ENCODE measurements at places on chromosomes 11 and 22.

DNA sequence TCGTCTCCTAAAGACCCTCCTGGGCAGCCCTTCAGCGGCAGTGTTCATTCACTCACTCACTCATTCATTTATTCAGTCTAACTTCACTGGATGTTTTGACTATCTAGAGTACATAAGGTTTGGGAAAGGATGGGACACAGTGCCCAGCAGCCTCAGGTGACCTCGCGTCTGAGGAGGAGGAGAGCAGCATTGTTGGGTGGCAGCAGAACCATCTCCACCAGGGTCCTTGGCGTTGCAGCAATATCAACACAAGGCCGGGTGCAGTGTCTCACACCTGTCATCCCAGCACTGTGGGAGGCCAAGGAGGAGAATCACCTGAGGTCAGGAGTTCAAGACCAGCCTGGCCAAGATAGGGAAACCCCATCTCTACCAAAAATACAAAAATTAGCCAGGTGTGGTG, 408.0 kb downstream of the BRD1 start:
- DNase-seq, result no peak

DNA sequence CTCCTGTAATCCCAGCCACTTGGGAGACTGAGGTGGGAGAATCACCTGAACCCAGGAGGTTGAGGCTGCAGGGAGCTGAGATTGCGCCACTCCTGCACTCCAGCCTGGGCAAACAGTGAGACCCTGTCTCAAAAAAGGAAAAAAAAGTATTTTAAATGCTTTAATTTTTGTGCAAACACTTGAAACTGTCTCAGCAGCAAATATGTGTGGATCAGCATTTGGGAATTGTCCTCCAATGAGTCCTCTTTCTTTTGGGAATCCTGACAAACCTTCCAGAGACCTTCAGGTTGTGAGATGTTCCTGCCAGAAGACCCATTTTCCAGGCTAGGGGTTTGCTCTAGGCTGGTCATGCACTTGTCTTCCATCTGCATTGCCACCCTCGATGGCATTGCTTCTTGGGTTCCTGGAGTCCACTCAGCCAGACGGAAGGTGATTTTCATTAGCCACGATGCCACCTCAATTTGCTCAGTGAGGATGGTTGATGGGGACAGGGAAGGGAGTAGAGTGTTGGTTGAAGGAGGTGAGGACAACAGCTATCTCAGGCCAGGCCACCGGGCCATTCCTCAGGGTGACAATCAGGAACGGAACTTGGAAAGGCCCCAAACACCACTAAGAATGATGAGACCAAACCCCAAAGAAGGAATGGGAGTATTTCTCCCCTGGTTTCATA, 55.4 kb downstream of the ST14 start:
- DNase-seq, result no peak

- peak; percentile 24 for DNase-seq
Observed at GRCh38 chr11:83583757-83584366, 297.7 kb upstream of the CCDC90B start.

DNA sequence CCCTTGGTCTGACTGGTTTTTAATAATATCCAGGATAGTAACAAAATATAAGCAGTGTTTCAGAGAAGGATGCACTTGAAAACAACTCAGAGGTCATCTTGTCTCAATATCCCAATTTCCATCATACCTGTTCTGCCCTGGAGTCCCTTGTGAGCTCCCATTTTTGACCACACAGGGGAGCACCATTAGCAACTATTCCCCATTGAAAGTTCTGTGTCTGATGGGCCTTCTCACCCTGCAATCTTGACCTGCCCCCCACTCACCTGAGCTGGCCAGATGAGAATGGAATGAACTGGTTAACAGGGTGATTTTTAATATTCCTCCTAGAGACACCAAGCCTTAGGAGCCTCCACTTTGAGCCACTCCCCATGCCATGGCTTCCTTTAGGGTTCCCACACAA, 3.8 kb upstream of the CAPN5 start:
- no peak for DNase-seq

- DNase-seq, result no peak
Observed at GRCh38 chr11:93005239-93005638, 35.8 kb downstream of the MTNR1B start.

DNA sequence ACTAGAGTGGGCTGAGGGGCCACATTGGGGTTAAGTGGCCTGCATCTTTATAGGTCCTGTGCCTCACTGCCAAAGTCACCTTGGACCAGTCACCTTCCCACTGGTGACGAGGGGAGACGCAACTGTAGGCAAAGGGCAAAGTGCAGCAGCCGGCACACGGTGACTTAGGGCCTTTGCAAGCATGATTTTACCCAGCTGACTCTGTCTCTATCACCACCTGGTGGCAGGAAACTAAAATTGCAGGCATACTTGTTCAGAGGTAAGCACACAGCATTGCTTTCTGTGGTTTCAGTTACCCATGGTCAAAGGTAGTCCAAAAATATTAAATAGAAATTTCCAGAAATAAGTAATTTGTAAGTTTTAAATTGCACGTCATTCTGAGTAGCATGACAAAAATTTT, 1164.4 kb downstream of the BRD1 start:
- no peak for DNase-seq

GRCh38 chr11:134229126-134229790, 4.8 kb downstream of the VPS26B start:
- DNase-seq, result no peak

DNA sequence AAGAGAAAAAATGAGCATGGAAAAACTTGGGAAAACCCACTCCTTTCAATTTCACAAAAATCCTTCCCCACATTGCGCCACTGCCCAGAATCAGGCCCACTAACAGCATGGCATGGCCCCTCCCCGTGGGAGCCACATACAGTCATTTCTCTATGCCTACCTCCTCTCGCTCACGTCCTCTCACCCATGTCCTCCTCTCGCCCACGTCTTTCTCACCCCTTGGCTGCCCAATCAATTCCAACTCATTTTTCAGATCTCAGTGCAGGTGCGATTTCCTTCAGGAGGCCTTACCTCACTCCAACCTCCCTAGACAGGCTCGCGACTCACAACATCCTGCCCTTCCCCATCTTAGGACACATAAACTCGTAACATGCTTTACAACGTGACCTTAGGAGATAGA, 229.2 kb downstream of the CADM1 start:
- DNase-seq, result no peak

GRCh38 chr11:114073828-114074381, 14.4 kb downstream of the ZBTB16 start:
- DNase-seq, result no peak

DNA sequence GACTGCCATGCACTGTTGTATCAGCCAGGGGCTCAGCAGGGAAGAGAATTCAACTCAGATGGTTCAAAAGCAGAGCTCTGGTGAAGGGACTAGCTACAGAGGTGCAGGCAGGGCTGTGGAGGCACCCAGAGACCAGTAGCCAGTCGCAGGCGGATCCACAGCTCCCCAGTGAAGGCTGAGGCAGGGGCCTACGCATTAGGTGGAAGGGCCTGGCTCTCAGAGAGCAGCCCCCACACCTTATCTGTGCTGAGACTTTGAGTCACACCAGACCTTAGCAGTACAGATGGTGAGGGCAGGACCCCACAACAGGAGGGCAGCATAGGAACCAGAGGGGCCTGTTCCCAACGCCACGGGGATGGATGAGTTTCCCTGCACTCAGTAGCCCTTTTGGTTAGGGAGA, 189.6 kb downstream of the DSCAML1 start:
- no peak for DNase-seq

- no peak for DNase-seq
Observed at GRCh38 chr11:93073026-93073425, 103.6 kb downstream of the MTNR1B start.

GRCh38 chr22:20172141-20172613, 21.3 kb upstream of the CCDC188 start:
- DNase-seq, result no peak

- DNase-seq, result no peak
Observed at GRCh38 chr11:120375076-120375475, 38.9 kb downstream of the ARHGEF12 start.

GRCh38 chr11:34509336-34509876, 4.2 kb downstream of the ELF5 start:
- no peak for DNase-seq

DNA sequence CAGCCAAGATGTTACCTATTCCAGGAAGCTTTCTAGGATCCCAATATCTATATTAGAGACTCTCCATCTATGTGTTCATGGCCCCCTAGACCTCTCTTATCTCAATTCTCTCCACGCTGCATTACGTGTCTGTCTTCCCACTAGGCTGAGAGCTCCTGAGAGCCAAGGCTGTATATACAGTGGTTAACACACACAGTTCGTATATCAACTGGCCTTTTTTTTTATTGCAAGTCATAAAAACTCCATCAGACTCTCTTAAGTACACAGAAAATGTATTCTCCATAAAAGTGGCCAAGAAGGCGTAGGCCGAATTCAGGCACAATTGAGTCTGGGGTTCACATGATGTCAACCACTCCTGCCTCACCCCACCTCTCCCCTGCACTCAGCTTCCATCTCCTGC, 115.9 kb downstream of the TRIM29 start:
- no peak for DNase-seq

DNA sequence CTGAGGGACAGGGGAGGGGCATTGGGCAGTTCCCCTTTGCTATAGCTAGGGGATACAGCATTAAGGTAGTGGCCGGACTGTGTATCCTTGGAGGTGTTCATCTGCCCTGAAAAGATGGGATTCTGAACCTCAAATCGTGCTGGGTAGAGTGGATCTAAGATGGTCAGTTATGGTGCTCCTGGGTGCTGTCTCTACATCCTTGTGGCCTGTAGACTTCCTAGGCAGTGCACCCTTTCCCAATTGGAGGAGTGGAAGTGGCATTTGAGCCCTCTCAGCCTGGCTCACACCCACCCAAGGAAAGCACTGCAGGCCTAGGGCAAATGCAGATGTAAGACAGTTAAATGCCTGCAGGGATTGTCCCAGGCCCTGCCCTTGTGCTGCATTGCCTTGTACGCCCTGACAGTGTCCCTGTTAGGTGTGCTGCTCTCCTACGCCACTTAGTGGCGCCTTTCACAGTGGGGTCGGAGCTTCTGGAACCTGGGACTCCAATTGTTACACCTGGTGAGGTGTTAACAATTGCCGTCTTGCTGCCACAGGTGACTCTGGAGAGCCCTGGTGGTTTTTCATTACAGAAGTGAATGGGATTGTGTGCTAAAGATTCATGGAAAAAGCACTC, 35.0 kb downstream of the PPFIBP2 start:
- DNase-seq, result no peak

DNA sequence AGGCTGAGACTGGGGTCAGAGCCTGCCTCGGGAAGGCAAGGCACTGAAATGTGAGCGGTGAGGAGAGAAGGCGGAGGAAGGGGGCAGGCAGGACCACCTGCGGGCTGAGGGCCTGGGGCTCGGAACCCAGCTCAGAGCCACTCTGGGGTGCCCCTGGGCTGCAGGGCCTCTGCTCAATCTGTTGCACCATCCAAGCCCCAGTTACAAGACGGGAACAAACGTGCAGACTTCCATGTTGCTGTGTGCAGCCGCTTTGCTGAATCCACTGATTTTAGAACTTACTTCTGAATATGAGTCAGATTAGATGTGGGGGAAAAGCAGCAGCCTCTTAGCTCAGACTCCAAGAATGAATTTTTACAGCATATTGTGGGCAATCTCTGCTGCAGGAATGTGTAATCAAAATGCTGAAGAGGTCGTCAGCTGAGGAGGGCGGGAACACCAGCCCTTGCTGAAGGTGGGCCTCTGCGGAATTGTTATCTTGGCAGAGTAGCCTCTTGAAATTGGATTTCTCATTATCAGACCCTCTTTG, 21.6 kb downstream of the PARVG start:
- DNase-seq, result peak; percentile 38

DNA sequence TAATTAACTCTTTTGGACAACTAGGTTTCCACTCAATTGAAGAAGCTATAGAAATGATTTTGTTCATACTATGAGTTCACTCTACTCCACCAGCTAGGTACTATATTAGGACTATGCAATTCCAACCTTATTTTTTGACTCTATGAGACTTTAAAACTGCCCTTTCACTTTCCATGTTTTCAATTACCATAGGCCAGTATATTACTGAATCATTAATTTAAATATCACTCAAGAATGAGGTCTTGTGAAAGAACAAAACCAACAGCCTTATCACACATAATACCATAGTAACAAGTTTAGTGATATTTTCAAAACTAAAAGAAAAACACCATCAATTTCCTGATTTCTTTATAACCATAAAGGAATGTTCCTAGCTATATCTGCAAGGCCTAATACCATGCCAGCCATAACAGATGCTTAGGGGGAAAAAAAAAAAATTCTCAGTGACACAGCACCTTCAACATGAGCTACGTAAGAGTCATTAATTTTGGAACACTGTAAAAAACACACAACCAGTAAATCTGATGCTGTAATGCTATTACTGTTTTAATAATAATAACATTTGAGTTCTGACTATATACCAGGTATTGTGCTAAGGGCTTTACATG, 6.1 kb downstream of the DCUN1D5 start:
- DNase-seq, result peak; percentile 10

GRCh38 chr11:69300120-69301060, 6.4 kb downstream of the MYEOV start:
- DNase-seq, result no peak

- DNase-seq, result no peak
Observed at GRCh38 chr11:69051381-69052342, 2.9 kb downstream of the TPCN2 start.

GRCh38 chr11:114915871-114916805, 237.8 kb downstream of the NXPE2 start:
- DNase-seq, result no peak

GRCh38 chr11:118437208-118438125, 1.2 kb downstream of the KMT2A start:
- DNase-seq, result no peak

All from AG04449 (cell line).